Breast epithelium (tissue), 4 donors: ENCODE measurements at places on chromosomes 3 and 15. TPM values are rescaled to one million over a fixed set of nuclear protein-coding genes. Genes with fewer than 3 reads are reported as not detected.

- no peak for DNase-seq
Measured at GRCh38 chr3:99013777-99014315, 112.4 kb upstream of the DCBLD2 start.

- no peak for DNase-seq
Measured at GRCh38 chr15:77481670-77482069, 61.0 kb downstream of the HMG20A start.

DNA sequence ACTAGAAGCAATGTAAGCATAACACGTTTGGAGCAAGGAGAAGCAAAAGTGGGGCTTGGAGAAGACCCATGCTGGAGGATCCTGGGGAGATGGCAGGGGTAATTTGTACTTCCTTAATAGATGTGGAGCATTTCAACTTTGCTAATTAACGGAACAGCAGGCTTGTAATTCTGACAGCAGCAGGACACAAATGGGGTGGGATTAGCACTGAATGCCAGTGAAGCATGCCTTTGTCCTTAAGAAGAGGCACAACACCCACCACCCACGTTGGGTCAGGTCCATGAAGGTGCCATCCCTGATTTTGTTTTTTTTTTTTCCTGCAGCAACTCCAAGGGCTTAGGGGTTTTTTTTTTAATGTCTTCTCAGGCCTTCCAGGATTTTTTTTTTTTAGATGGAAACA is 231.9 kb upstream of the ROPN1 start:
- no peak for DNase-seq

MED12L gene
- 1.6 TPM for total RNA-seq

ADAMTS9 gene
- 240 TPM for total RNA-seq

GRCh38 chr15:69559440-69560190 is 107.0 kb downstream of the RPLP1 start:
- no peak for DNase-seq

TMA7 gene
- 270 TPM for total RNA-seq

- DNase-seq = no peak
Measured at GRCh38 chr3:183247011-183247589, 6.0 kb upstream of the B3GNT5 start.

DNA sequence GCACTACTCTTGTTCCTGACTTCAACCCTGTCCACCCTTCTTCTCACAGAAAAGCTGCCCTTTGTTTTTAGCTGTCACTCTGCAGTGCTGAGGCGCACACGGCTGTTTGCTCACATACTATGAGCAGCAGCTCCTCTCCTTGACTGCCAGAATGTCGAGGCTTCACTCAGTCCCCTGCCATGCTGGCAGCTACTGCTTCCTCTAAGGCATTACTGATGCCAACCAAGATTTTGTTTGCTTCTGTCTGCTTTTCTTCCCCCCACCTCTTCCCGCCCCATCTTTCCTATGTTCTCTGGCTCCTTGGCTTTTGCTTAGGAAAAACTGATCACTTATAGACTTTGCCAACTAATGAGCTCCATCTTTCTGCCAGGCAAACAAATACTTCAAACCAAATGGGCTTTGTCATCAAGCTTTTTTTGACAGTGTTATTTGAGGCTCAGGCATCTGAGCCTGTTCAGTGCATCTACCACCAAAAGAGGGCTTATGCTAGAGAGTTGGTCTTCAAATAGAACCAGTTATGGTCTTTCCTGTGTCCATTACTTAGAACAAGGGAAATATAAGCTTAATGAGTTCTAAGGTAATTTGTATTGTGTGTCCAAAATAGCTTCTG is 81.0 kb downstream of the FBXL2 start:
- DNase-seq = no peak

GRCh38 chr3:197197334-197197733 is 101.1 kb downstream of the DLG1 start:
- DNase-seq = no peak

LSAMP gene
- total RNA-seq = 1.6 TPM

DNA sequence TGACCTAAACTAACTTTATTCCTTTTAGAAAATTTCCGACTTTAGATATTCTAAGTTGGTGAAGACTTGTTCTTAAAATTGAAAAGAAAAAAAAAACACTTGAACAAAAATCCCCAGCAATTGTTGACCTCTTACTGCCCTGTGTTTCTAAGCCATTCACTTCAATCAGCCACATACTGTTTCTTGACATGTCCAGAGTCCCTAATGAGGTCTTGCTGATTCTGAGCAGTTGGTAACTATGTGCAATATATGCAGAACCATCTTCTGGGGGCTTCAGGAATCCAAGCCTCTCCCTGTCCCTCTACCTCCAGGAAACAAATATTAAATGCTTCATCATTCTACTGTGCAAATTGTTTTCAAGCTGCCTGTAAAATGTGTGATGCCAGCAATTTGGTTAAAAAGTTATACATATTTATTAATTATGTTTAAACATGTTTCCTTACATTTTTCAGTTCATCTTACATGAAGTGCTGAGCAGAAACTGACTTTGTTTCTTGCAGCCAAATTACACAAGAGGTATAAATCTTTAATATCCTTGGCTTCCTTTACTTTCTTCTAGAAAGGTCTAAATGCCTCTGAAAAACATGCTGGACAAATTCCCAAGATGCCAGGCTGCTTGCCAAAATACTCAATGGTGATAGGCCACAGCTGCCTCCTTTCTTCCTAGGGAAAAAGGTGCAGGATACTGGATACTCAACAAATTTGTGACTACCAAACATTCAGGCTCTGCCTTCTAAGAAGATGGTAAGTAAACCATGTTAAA is 19.8 kb upstream of the GYG1 start:
- no peak for DNase-seq

- DNase-seq = no peak
Measured at GRCh38 chr3:30893678-30894325, 659 bp downstream of the GADL1 start.

DNA sequence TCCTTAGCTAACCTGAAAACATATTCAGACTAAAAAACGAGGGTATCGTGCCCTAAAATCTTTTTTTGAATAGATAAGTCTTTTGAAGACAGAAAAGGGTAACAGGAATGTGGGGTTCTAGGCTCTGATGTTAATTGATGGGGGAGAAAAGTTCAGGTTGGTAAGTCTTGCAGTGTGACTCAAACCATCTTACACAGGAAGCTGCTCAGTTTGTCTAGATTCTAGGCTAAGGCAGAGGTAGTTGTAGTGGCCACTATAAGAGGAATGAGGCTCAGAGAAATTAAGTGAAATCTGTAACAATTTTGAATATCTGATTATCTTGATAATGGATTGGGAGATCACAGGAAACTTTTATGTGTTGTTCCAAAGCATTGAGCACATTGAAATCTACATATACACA is 267.9 kb downstream of the PDCD6IP start:
- DNase-seq = no peak

DNA sequence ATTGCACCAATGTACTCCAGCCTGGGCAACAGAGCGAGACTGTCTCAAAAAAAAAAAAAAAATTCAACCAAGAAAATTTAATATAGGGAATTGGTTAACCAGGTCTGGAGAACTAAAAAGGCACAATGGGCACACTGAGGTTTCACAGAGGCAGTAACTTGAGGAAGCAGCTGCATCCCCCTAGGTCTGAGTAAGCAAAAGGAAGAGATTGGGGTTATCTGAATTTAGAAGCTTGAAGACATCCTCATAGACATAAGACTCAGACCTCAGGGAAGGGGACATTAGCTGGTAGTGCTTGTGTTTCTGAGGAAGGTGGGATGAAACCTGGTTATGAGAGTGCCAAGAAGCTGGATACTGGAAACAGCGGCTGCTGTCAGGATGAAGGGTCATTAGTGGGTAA is 50.1 kb upstream of the LEKR1 start:
- DNase-seq = no peak

ILDR1 gene
- total RNA-seq = not detected

- DNase-seq = no peak
Measured at GRCh38 chr15:52352086-52352485, 56.5 kb upstream of the MYO5C start.
